ENCODE measurements at places on chromosomes 6 and 20.
A peak's percentile ranks its signal among the peaks of the same experiment; 100 is the strongest.

DNA sequence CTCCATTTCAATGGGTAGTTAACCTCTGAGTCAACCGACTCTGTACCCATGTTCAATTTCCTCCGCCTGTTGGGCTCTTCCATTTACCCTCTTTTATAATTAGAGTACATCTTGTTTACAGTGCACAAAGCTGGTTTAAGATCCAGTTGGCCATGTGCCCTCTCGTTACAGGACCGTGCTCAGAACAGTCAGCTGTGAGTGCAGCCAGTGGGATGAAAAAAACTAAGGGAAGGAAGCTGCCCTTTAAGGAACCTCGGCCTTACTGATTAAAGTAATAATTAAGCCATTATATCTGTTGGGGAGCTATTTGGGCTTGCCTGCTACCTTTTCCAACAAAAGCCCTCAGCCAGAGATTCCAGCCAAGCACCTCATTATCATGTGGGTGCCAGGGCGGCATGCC is 68.8 kb downstream of the TMEM170B start:
- DNase-seq = no peak

DNA sequence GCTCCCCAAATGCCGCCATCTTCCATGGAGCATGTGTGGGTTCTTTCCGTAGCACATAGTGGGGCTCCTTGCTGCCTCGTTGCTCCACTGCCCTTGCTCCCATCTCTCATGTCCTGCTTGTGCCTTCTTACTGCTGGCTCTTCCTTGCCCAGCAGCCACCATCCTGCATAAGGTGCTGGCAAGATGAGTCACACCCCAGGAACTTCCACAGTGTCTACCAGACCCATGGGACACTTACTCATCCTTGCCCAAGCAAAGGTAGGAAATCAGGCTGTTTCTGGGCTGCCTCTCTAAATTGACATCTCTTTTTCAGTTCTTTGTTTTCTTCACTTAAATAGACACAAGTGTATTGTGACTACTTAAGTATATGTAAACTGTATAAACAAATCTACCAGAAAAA is 39.4 kb upstream of the RGS17 start:
- DNase-seq = peak; percentile 86

GRCh38 chr6:30542404-30542725 is 13.9 kb downstream of the GNL1 start:
- DNase-seq = no peak

GRCh38 chr6:53483423-53484353 is 61.2 kb downstream of the GCLC start:
- DNase-seq = peak; percentile 42

GRCh38 chr6:30037182-30037788 is 23.8 kb upstream of the POLR1H start:
- peak; percentile 24 for DNase-seq

GRCh38 chr6:34791701-34792604 is at the start of gene BLTP3A:
TSS of gene BLTP3A (plus strand) at chr6:34792083. CDS start at chr6:34792251, 168 bp downstream.
- DNase-seq = peak; percentile 49

DNA sequence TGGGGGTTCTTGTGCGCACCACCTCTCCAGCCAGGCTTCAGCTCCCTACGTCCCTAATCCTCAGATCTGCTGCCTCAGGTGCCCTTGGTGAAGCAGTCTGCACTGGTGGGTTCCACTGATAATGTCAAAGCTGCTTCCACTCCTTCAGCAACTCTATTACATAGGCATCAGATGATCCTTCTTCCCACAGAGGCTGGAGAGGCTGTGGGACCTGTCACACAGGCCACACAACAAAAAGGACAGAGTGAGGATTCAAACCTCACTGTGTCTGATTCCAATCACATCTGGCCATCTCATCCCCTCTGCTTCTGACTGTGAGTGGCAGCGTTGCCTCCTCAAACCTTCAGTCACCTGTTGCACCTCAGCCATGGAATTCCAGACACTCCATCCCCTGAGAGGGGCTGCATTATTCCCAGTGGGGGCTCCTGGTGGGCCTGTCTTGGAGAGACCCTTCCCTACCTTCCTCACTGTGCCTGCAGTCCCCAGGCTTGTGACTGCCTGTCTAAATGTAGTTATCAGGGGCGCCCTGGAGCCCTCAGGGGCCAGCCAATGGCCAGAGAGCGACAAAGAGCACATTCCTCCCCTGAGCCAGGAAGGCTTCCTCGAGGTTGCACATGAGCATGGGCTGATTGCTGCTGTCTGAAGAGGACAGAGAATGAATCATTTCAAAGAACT is 211.4 kb upstream of the ECI2 start:
- no peak for DNase-seq
